AG09309 (cell line): ENCODE measurements at places on chromosomes 4 and X.

GRCh38 chr4:163818673-163819072 is 324.2 kb downstream of the TMA16 start:
- no peak for DNase-seq

DNA sequence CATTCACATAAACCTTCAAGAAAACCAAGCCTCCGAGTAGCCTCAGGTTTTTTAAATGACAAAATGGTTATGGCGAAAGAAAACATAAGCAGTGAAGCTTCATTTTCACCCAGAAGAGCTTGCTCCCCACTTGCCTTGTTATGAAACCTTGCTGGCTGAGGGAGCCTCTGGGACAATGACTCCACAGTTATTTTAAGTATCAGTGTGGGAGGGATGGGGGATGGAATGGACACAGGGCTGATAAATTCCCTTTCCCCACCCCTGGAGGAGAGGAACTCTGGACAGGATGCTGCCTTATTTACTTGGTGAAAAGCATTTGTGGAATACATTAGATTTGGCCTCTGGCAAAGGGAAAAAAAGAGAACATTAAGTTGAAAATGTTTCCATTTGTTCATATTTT is 220.7 kb upstream of the CNKSR2 start:
- DNase-seq, result no peak

DNA sequence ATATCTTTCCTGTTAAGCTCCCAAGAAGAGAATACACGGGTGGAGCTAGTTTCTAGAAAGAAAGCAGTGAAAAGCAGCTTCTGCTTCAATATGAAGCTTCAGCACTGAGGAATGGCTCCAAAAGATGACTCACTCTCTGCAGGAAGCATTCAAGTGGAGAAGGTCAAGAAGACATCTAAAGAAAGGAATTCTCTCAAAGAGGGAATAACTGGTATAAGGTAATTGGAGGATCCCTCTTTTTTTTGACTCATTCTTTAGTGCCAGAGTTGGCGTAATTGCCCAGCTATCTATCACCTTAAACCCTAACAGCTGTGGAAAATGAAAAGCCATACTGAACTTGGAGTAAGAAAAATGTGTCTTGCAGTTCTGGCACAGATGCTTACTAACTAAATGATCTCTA is 3.5 kb downstream of the EDA2R start:
- peak; percentile 62 for DNase-seq

DNA sequence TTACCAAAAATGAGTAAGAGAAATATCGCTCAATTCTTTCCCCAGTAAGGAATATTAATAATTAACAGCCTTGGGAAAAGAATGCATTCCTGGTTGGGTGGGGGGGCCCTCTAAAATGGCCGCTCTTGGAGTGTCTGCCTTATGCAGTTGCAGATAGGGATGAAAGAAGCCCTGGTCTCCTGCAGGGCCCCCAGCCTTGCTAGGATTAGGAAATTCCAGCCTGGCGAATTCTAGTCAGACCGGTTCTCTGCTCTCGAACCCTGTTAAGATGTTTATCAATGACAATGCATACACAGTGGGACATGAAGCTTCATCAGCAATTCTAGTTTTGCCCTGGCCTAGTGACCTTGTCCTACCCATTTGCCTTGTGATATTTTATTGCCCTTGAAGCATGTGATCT is 1047.7 kb upstream of the GRID2 start:
- DNase-seq, result no peak

GRCh38 chr4:162700815-162701361 is 465.8 kb downstream of the NAF1 start:
- DNase-seq, result no peak

DNA sequence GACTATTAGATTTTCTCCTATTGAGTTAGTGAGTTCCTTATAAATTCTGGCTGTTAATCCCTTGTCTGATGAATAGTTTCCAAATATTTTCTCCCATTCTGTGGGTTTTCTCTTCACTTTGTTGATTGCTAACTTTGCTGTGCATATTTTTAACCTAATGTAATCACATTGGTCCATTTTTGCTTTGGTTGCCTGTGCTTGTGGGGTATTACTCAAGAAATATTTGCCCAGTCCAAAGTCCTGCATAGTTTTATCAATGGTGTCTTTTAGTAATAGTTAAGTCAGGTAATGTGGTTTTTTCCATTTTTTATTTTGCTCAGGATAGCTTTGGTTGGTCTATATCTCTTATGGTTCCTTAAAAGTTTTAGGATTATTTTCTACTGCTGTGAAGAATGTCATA is 490.3 kb downstream of the ARAP2 start:
- no peak for DNase-seq

GRCh38 chr4:18973296-18973695 is 951.7 kb upstream of the LCORL start:
- DNase-seq, result no peak

GRCh38 chr4:138688408-138689085 is 327.0 kb upstream of the NOCT start:
- no peak for DNase-seq

- DNase-seq, result no peak
These were observed 28.3 kb downstream of the STK32B start for GRCh38 chr4:5079581-5079980.

- DNase-seq, result no peak
These were observed 240.0 kb downstream of the BCOR start for GRCh38 chrX:39857780-39858179.

DNA sequence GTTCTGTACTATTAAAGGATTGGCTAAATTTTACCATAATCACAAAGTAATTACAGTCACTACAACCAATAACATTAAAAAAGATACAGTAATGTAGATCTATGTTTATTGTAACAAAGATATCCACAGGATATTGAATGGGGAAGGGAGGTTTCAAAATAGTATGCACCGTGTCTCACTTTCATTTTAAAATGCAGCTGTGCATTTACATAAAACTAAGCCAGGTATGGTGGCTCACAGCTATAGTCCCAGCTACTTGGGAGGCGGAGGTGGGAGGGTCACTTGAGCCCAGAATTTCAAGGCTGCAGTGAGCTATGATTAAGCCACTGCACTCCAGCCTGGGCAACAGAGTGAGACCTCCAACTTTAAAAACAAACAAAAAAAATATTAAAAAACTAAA is 8.5 kb downstream of the SRP72 start:
- no peak for DNase-seq

- DNase-seq, result no peak
These were observed 113.5 kb downstream of the PRKX start for GRCh38 chrX:3599802-3600430.

GRCh38 chr4:184825141-184825895 is 450 bp downstream of the ACSL1 start:
- no peak for DNase-seq
